Stimulated activated CD8-positive, alpha-beta memory T cell treated with anti-CD3 and anti-CD28 coated beads, Interleukin-7, amount 100 ng/mL, for 1 hour (primary cell): ENCODE measurements at places on chromosomes 6 and 20.

- DNase-seq, result peak; percentile 59
Observed at GRCh38 chr20:33299111-33299603, 16.1 kb downstream of the BPIFB1 start.

GRCh38 chr6:164296411-164296810 is 881.9 kb downstream of the QKI start:
- no peak for DNase-seq

GRCh38 chr20:12458241-12458640 is 540.5 kb downstream of the BTBD3 start:
- no peak for DNase-seq

- DNase-seq, result no peak
Observed at GRCh38 chr6:51339728-51340127, 521.1 kb downstream of the TFAP2B start.

DNA sequence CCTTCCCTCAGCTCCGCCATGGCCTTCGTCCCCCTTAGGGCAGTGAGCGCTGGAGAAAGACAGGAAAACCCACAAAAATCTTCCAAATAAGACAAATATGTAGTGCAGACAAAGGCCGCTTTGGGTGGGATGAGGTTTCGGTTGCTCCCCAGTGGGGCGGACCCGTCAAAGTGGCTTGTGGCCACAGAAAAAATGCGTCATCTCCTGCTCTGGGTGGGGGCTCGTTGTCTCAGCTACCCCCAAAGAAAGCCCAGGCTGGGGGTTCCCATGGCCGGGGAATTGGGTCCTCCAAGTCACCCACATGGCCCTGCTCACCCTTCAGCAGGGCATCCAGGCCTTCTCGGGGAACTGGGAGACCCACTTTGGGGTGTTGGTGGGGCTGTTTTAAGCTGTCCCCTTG is 21.9 kb upstream of the SCUBE3 start:
- DNase-seq, result peak; percentile 4

GRCh38 chr6:37051138-37052026 is 45.9 kb downstream of the FGD2 start:
- peak; percentile 83 for DNase-seq

- no peak for DNase-seq
Observed at GRCh38 chr6:44051515-44051914, 75.7 kb downstream of the MRPL14 start.

DNA sequence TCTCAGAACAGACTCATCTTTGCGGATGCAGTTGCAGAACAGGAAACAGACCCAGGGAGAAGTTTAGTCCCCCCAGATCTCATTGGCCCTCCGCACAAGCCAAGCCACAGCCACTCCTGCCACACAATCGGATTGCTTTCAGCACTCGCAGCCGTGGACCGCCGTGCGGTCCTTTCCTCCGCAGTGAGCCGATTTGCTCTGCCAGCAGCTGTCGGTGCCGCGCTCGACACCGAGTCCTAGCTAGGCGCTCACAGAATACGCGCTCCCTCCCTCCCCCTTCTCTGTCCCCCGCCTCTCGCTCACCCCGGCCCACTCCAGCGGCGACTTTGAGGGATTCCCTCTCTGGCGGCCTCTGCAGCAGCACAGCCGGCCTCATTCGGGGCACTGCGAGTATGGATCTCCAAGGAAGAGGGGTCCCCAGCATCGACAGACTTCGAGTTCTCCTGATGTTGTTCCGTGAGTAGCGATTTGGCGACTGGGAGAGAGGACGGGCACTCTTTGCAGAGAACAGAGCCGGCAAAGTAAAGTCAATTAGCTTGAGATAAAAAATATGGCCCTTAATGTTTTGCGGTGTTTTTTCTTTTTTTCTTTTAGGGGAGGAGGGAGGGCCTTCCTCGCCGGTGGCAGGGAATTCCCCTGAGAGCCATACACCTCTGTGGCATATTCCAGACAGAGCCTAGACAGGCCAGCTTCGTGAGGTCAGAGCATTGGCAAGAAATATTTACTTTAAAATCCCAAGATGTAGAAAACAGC is at the start of gene LAMP5:
TSS of gene LAMP5 (plus strand) at position 130 of the 753 bp plus-strand sequence. CDS start at position 393, 263 bp downstream.
- no peak for DNase-seq

GRCh38 chr6:41306187-41306854 is 19.8 kb upstream of the TREM1 start:
- DNase-seq, result no peak

DNA sequence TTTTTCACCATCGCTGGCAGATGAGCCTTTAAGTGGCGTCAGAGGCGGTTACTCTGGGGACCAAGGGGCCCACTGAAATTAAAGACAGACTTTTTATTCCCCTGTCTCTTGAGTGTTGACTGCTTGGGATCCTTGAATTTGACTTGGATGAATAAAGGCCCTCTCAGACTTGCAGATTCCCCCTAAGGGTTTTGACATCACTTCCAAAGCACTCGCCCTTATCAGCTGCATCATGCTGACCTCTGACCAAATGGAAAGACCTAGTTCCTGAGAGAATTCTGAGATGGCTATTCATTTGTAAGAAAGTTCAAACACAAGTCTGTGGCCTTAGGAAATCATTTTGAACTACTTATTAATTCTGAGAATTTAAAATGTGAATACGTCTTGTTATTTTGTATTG is 13.5 kb upstream of the MOXD1 start:
- DNase-seq, result no peak

GRCh38 chr20:23971310-23971709 is 17.3 kb downstream of the GGTLC1 start:
- DNase-seq, result no peak

DNA sequence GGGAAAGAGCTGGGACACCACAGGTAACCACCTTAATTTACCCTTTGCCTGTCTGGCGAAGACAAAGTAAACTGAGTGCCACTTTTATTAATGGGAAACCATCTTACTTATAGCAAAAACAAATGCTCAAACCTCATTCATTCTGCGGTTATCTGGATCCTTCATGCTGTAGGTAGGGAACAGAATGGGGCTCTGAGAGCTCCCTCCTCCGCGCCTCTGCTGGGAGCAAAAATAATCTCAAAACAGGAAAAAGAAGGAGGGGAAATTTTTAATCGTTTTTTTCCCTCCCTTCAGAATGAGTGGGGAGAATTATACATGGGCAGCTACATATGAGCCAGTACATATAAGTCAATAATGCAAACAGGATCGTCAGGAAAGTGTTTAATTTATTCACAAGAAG is 177.3 kb downstream of the GMPR start:
- DNase-seq, result no peak

DNA sequence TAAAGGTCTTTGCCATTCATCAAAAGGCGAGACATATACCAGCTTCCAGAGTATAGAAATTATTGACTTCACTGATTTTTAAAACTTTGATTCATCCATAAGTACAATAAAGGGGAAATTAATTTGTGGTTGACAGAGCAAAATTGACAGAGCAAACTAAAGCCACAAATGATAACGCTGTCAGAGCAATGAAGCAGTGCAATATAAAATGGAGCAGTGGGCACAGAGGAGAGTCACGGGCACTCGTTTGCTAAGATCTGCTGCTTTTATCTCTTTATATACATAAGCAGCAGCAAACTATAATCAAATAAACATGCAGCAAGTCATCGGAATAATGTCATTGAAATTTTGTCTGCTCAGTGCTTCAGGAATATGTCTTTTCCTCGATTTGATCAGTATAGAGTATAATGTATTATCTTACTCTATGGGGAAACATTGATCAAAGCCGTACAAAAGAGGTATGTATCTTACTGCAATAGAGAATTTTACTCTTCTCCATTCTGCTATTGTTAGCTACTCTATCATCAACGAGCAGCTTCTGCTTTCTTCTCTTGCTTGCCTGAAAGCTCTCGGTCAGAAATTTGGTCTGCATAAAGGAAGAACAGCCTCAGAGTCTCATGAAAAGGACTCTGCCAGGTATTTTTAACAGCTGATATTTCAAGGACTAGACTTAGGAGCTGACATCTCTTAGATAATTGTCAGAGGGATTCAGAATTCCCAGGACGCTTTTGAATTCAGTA is 546.0 kb upstream of the ARID1B start:
- no peak for DNase-seq

GRCh38 chr6:21997119-21998037 is 299.5 kb downstream of the PRL start:
- no peak for DNase-seq

DNA sequence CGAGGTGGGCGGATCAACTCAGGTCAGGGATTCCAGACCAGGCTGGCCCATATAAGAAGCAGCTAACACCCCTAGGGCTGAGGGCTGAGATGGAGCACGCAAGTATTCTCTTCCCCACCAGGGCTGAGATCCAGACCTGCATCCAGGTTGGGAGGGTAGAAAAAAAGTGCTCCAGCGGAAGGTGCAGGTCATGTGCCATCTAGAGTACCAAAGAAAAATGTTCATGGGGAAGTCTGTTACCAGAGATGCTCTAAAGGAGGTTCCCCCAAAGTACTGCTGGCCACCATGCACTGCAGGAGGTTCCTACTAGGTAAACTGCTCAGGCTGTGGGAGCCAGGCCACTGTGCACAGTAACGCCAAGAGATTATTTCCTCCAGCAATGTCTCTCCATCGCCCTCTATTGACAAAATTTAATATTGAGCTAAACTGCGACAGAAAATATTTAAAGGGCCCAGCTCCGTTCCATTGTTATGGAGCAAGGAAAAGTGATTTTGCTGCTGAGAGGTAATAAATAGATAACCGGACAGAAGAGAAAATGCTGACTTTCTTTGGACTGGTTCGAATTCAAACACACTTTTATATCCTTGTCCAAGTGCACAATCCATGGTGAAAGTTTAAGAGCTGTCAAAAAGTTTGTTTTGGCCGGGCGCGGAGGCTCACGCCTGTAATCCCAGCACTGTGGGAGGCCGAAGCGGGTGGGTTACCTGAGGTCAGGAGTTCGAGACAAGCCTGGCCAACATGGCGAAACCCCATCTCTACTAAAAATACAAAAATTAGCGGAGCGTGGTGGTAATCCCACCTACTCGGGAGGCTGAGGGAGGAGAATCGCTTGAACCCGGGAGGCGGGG is 159.9 kb downstream of the OR2B2 start:
- DNase-seq, result no peak

DNA sequence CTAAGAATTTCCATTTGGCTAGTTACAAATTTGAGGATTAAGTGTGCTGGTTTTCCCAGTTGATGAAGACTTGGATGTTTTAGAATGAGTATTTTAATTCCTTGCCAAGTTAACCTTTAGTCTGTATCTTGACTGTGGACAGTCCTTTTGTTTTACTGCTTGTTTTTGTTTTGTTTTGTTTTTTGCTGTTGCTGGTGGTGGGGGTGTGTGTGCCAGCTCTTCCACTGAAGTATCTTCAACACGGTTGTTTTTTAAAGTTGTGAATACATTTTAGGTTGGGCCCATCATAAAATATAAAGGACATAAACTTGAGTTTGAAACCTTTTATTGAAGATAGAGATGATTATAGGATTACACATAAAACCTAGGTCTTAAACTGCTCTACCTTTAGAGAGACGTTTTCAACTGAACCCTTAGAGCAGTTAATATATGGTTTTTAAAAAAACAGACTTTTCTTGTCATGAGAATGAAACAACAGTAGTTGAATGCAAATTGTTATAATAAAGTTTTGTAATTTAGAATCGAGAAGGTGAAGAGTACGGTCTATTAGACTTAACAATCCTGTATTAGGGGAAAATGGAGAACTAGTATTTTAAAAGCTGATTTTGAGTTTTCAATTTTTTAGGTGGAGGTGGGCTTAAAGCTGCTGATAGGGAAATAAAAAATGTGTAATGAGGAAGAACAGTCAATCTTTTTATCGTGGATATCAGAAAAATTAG is 4.0 kb downstream of the QKI start:
- no peak for DNase-seq

DNA sequence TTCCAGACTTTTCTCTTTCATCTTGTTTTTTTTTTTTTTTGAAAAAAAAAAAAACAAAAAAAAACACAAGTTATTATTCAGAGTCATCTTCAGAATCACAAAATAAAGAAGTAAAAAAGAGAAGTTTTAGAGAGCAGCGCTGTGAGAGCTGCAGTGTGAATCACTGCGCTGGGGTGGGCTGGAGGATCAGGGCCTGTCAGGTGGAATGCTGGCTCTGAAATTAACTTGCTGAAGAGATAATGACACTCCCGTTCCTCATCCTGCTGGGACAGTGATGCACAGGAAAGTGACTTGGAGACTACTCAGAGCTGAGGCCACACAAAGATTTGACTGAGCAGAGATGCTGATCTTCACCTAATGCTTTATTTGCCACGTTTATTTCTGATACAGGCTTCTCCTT is 42.7 kb upstream of the CLDN20 start:
- DNase-seq, result no peak

DNA sequence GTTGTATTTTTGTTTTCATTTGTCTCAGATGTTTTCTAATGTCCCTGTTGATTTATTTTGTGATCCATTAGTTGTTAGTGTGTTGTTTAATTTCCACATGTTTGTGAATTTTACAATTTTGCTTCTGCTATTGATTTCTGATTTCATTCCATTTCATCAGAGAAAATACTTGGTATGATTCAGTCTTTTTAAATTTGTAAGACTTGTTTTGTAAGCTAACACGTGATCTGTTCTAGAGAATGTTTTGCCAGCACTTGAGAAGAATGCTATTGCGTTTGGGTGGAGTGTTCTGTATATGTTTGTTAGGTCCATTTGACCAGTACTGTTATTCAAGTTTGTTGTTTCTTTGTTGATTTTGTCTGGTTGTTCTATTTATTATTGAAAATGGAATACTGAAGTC is 53.9 kb downstream of the KIZ start:
- DNase-seq, result no peak

DNA sequence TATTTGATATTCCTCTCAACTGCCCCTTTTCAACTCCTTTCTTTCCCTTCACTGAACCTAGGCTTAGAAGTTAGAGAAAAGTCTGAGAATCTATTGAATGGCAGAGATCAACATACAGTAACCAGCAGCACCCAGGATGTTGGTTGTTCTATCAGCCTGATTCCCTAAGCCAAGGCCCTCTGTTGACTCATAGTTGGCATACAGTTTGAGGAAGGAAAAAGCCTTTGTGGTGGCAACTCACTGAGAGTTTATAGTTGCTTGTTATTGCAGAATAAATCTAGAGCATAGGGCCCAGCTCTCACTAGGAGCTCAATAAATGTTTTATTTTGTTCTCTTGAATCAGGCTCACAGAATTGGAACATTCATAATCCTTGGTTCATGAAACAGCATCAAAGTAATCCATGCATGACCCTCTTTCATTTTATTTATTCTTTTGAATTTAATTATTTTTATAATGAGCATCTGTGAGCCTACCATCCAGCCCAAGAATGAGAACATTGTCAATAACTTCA is 119.1 kb upstream of the ADGRF1 start:
- no peak for DNase-seq

- DNase-seq, result no peak
Observed at GRCh38 chr6:148423133-148423532, 80.5 kb downstream of the SASH1 start.

DNA sequence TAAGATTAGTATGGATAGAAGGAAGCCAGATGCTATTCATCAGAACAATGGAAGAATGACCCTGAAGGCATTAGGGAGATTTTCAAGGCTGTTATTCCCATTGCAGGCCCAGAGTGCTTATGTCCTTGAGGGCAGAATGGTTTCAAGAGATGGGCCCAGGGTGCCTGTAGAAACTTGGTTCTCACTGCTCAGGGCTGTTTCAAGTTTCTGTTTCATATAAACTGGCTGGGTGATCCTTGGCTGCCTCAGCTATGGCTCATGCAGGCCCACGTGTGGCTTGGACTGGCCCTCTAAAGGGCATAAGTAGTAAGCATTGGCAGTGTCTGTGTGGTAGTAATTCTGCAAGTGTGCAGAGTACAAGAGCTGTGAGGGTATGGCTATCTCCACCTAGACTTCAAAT is 540.9 kb upstream of the MAN1A1 start:
- no peak for DNase-seq
